T-cell (primary cell): ENCODE measurements at places on chromosomes 7 and 10. TPM values are rescaled to one million over a fixed set of nuclear protein-coding genes. Genes with fewer than 3 reads are reported as not detected.
A peak's percentile ranks its signal among the peaks of the same experiment; 100 is the strongest.

GRCh38 chr10:92789067-92789466 lies 59.3 kb upstream of the EXOC6 start:
- no peak for DNase-seq
- H3K4me1 ChIP-seq: no peaks in the 10 kb centered on the region
- H3K27me3 ChIP-seq: peaks cover 19% of the 10 kb centered on the region
- H3K36me3 ChIP-seq: no peaks in the 10 kb centered on the region
- no peak overlapping the region for H3K27ac ChIP-seq

GRCh38 chr10:121457729-121458128 lies 140.5 kb downstream of the FGFR2 start:
- H3K27ac ChIP-seq: no peak overlapping the region
- peaks cover 5% of the 10 kb centered on the region for H3K27me3 ChIP-seq
- no peak for DNase-seq

The CLEC2L gene
- total RNA-seq: not detected

The EPO gene
- not detected for total RNA-seq

GRCh38 chr7:23434147-23434917 lies 36.0 kb downstream of the IGF2BP3 start:
- no peak for DNase-seq
- no peaks in the 10 kb centered on the region for H3K36me3 ChIP-seq
- no peak overlapping the region for H3K4me3 ChIP-seq
- no peak overlapping the region for H3K27ac ChIP-seq
- H3K4me1 ChIP-seq: peaks cover 18% of the 10 kb centered on the region

- no peaks in the 10 kb centered on the region for H3K27me3 ChIP-seq
- no peak for DNase-seq
- H3K36me3 ChIP-seq: no peaks in the 10 kb centered on the region
Observed at GRCh38 chr10:24097751-24098207, 111.2 kb upstream of the KIAA1217 start.

The TMEM196 gene
- total RNA-seq: not detected

DNA sequence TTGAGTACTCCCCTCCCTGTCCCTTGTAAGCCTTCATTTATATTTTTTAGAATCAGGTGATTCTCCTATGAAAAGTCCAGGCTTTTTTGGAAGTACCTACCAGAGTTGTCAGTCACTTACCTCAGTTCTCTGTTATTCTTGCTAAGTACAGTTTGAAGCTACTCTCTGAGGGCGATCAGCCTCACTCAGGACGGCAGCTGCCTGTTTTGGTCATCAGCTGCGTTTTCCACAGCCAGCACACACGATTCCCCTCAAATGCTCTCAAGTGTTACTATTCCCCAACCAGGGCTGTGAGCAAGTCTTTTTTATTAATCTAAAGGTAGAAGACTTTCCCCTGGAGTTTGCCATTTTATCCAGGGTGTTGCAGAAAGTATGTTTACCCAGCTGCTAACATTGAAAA lies 328.6 kb downstream of the SUGCT start:
- no peaks in the 10 kb centered on the region for H3K36me3 ChIP-seq
- H3K4me1 ChIP-seq: no peaks in the 10 kb centered on the region
- no peak overlapping the region for H3K4me3 ChIP-seq
- H3K27me3 ChIP-seq: no peaks in the 10 kb centered on the region

GRCh38 chr10:80497187-80498077 lies 40.3 kb upstream of the SH2D4B start:
- peak overlapping the region; percentile 70 for H3K27ac ChIP-seq
- peaks cover 30% of the 10 kb centered on the region for H3K36me3 ChIP-seq
- no peak overlapping the region for H3K4me3 ChIP-seq
- H3K4me1 ChIP-seq: peaks cover 92% of the 10 kb centered on the region

The ELN gene
- 0.22 TPM for total RNA-seq

DNA sequence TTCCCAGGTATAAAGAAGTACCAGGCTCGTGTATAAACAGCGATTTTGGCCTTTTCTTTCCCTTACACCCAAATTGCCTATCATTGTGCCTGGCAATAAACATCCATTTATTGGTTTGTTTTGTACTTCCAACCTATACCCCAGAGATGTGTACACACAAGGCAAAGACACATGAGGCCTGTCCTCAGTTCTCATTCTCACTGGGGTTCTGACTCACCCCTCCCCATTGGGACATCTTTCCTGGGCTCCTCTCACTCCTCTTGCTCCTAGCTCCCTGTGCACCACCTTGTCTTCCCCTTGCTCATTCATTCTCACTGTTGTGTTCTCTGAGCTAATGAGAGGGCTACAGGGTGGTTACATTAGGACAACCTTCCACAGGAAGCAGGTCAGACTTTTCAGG lies 240.7 kb downstream of the ANK3 start:
- no peak overlapping the region for H3K27ac ChIP-seq
- H3K36me3 ChIP-seq: no peaks in the 10 kb centered on the region
- no peaks in the 10 kb centered on the region for H3K27me3 ChIP-seq
- no peaks in the 10 kb centered on the region for H3K4me1 ChIP-seq
- no peak overlapping the region for H3K4me3 ChIP-seq

DNA sequence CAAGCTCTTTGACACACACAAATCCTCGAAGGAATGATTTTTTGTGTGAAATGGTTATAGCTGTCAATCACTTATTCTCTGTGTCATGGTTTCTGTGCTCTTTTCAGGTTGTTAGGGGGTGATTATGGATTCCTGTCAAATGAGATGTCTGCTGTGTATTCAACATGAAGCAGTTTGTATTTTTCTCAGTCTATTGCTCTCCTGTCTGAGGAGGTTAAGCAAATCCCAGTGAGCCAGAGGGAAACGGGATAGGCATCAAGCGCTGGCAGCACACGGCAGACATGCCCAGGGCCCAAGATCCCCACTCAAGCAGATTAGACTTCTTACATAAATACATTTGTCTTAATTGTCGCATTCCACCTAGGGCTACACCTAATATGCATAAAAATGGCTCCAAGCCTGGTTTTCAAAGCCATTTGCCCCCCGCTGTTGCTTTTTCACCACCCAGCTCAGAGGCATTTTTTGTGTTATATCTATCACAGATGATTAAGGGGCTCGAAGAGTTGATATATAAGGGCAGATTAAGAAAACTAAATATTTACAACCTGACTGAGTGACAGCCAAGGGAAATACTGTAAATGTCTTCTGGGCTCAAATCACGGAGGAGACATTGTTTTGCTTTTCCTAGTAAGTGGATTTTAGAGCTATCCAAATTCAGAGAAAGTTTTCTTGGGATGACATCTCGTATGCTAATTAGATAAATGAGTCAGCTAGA lies 192.7 kb upstream of the LRGUK start:
- H3K27ac ChIP-seq: no peak overlapping the region
- H3K36me3 ChIP-seq: no peaks in the 10 kb centered on the region
- H3K27me3 ChIP-seq: no peaks in the 10 kb centered on the region

The ATRNL1 gene
- total RNA-seq: 0.18 TPM

DNA sequence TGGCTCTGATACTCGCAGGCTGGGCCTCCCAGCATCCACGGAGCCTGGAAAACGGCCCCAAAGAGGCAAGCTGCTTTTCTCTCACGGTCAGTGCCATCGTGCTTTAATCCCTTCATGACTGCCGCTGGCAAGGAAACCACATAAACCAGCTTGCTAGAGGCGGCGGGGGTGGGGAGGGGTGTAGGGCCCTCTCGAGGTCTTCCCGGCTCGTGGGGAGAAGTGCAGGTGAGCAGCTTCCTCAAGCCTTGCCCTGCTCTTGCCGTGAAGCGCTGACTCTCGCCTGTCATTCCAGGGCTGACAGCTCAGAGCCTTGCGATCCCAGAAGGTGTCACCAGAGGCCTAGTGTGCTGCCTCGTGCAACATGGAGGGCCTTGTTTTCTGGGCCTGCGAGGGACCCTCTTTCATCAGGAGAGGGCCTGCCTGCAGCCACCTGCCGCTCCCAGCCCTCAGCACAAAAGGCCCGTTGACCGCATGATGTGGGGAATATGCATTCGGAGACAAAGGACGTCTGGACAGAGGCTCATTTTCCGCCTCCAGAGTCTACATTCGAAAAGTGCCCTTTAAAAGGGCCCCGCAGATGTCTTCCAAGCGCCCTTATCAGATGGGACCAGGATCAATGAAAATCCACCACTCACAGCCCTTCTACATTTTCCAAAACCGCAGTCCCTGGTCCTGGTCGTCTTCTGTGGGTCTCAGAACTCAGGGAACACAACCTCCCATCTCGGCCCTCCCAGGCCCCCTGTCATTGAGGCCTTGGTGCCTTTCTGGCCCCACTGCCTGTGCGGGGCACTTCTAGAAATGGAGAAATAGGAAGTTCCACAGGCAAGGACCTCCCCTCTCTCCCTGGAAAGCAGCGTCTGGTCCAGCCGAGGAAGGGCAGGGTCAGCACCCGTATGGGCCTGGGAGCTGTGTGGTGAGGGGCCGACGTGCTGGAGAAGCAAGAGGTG lies 58.7 kb downstream of the ZRANB1 start:
- H3K27ac ChIP-seq: no peak overlapping the region
- no peaks in the 10 kb centered on the region for H3K4me1 ChIP-seq
- H3K4me3 ChIP-seq: no peak overlapping the region

- H3K4me3 ChIP-seq: no peak overlapping the region
- H3K36me3 ChIP-seq: peaks cover 51% of the 10 kb centered on the region
Observed at GRCh38 chr10:14547816-14548215, 217.1 kb upstream of the FRMD4A start.

GRCh38 chr10:132450466-132450824 lies 53.4 kb downstream of the PWWP2B start:
- peak overlapping the region; percentile 38 for H3K27ac ChIP-seq
- DNase-seq: no peak
- no peak overlapping the region for H3K4me3 ChIP-seq
- peaks cover 5% of the 10 kb centered on the region for H3K27me3 ChIP-seq

The PRXL2A gene
- total RNA-seq: 5.7 TPM

DNA sequence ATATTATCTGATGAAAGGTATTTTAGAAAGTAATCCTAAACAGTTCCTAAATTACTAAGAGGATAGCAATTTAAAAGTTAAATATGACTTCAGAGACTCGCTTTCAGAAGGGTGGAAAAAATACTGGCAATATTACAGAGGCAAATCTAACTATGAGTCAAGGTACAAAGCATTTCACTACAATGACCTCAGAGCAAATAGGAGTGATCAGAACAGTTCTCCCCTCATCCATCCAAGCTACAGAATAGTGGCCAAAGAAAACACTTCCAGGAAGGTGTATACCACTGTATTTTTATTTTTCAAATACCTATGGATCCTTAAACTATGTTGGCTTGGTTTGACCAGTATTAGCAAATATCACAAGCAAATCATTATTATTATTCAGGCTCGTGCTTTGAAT lies 112.8 kb upstream of the ODAD2 start:
- H3K27ac ChIP-seq: no peak overlapping the region
- DNase-seq: no peak

The DDC gene
- total RNA-seq: not detected

- H3K4me3 ChIP-seq: no peak overlapping the region
- no peak overlapping the region for H3K27ac ChIP-seq
- DNase-seq: no peak
- H3K36me3 ChIP-seq: peaks cover 52% of the 10 kb centered on the region
Observed at GRCh38 chr7:74717889-74718288, 55.9 kb upstream of the NCF1 start.

The RBM20 gene
- total RNA-seq: 0.32 TPM

GRCh38 chr7:96337519-96337918 lies 15.6 kb upstream of the SLC25A13 start:
- no peaks in the 10 kb centered on the region for H3K4me1 ChIP-seq
- no peak overlapping the region for H3K27ac ChIP-seq
- no peak for DNase-seq
- H3K36me3 ChIP-seq: no peaks in the 10 kb centered on the region
- peaks cover 8% of the 10 kb centered on the region for H3K27me3 ChIP-seq

DNA sequence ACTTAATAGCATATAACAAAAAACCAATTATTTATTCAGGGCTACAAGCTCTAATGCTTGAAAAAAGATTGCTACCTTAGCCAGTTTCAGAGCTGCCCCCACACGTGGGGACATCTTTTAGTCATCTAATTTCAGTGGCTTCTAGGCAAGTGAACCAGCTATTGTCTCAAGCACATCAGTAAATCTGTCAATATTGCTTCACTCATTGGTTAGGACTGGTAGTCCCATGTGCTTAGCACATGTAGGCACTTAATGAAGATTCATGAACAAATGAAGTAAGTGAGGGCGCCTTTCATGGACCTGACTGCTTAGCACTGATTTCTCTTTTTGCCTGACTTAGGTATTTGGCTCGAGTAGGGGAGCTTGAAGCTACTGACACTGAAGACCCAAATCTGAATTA lies 19.6 kb downstream of the ENTPD7 start:
- peaks cover 18% of the 10 kb centered on the region for H3K36me3 ChIP-seq
- no peak overlapping the region for H3K4me3 ChIP-seq
- DNase-seq: no peak
- H3K27ac ChIP-seq: no peak overlapping the region
- no peaks in the 10 kb centered on the region for H3K4me1 ChIP-seq

DNA sequence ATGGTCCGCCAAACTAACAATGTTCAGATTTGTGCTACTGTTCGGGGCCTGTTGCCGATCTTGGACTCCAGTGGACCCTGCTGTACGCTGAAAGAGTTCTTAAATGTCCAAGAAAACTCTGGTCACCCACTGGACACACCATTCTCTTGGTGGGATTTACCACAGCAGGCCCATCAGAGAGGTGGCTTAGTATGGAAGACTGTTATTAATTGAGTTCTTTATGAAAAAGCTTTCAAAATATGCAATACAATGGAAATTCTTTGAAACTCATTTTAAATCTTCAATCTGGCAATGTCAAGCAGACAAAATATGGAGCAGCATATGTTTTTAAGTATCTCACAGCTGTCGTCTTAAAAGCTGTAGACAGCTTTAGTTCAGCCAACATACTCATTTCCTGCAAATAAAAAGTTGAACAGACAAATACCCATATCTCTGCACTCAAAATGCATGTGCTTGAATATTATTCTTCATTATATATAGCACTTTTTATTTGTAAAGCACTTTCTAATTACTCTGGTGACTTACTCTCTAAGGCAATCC lies 37.4 kb upstream of the GRM8 start:
- no peaks in the 10 kb centered on the region for H3K27me3 ChIP-seq
- no peak overlapping the region for H3K27ac ChIP-seq
- DNase-seq: no peak
- H3K4me3 ChIP-seq: no peak overlapping the region

- H3K4me1 ChIP-seq: no peaks in the 10 kb centered on the region
- H3K27ac ChIP-seq: no peak overlapping the region
- H3K36me3 ChIP-seq: no peaks in the 10 kb centered on the region
- no peaks in the 10 kb centered on the region for H3K27me3 ChIP-seq
Observed at GRCh38 chr10:49333192-49333591, 34.2 kb downstream of the C10orf71 start.

GRCh38 chr10:124005091-124005490 lies 88.3 kb downstream of the CHST15 start:
- no peak for DNase-seq
- no peak overlapping the region for H3K4me3 ChIP-seq
- H3K36me3 ChIP-seq: peaks cover 3% of the 10 kb centered on the region
- H3K4me1 ChIP-seq: peaks cover 8% of the 10 kb centered on the region
- H3K27ac ChIP-seq: no peak overlapping the region

GRCh38 chr10:91424016-91424415 lies 13.9 kb downstream of the HECTD2 start:
- H3K4me3 ChIP-seq: no peak overlapping the region
- no peak for DNase-seq
- H3K4me1 ChIP-seq: no peaks in the 10 kb centered on the region
- no peaks in the 10 kb centered on the region for H3K36me3 ChIP-seq

GRCh38 chr10:125092564-125093031 lies 67.8 kb downstream of the CTBP2 start:
- H3K4me3 ChIP-seq: no peak overlapping the region
- no peak for DNase-seq
- H3K4me1 ChIP-seq: peaks cover 2% of the 10 kb centered on the region
- no peaks in the 10 kb centered on the region for H3K27me3 ChIP-seq

The AKR1B15 gene
- not detected for total RNA-seq
